Astrocyte (in vitro differentiated cells and primary cell): ENCODE measurements at places on chromosomes 7 and 10. TPM values are rescaled to one million over a fixed set of nuclear protein-coding genes. Genes with fewer than 3 reads are reported as not detected.

DNA sequence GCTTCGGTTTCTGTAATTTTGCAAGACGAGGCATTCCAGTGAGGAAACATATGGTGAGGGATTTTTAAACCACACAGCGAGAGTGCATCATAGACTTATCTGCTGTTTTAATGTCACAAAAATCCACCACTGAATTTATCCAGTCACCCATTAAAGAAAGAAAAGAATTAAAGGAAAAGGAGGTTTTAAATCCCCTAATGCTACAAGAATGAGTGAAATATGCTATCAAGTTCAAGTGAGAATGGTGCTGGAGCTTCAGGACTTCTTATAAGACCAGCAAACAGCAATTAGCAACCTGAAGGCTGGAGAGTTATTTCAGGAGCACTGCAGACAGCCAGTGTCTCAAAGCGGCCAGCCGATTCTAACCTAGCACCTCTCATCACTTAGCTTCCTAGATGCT lies 439.1 kb upstream of the MGMT start:
- H3K36me3 ChIP-seq = no peaks in the 10 kb centered on the region
- H3K27me3 ChIP-seq = peaks cover 3% of the 10 kb centered on the region
- no peak overlapping the region for H3K27ac ChIP-seq
- H3K4me3 ChIP-seq = no peak overlapping the region

- H3K36me3 ChIP-seq = no peaks in the 10 kb centered on the region
- H3K4me3 ChIP-seq = no peak overlapping the region
- H3K27ac ChIP-seq = peak overlapping the region; percentile 0
- no peak for DNase-seq
Measured at GRCh38 chr10:104325436-104326435, 12.5 kb downstream of the ITPRIP start.

- H3K27ac ChIP-seq = no peak overlapping the region
- no peaks in the 10 kb centered on the region for H3K36me3 ChIP-seq
- no peak for DNase-seq
- no peaks in the 10 kb centered on the region for H3K4me1 ChIP-seq
- no peaks in the 10 kb centered on the region for H3K27me3 ChIP-seq
Measured at GRCh38 chr10:133196221-133196915, 33.6 kb upstream of the UTF1 start.

GRCh38 chr7:75808106-75808505 lies 5.5 kb downstream of the CCL24 start:
- H3K27me3 ChIP-seq = peaks cover 2% of the 10 kb centered on the region
- H3K36me3 ChIP-seq = no peaks in the 10 kb centered on the region
- H3K27ac ChIP-seq = no peak overlapping the region
- H3K4me3 ChIP-seq = no peak overlapping the region

- no peaks in the 10 kb centered on the region for H3K27me3 ChIP-seq
- H3K27ac ChIP-seq = peak overlapping the region; percentile 80
- peaks cover 20% of the 10 kb centered on the region for H3K36me3 ChIP-seq
- H3K4me3 ChIP-seq = no peak overlapping the region
Measured at GRCh38 chr10:62082729-62083411, 181.4 kb downstream of the ARID5B start.

The CNPY1 gene
- total RNA-seq = not detected in 2 replicates
